ENCODE measurements at places on chromosomes 2 and 18. TPM values are rescaled to one million over a fixed set of nuclear protein-coding genes. Genes with fewer than 3 reads are reported as not detected.

DNA sequence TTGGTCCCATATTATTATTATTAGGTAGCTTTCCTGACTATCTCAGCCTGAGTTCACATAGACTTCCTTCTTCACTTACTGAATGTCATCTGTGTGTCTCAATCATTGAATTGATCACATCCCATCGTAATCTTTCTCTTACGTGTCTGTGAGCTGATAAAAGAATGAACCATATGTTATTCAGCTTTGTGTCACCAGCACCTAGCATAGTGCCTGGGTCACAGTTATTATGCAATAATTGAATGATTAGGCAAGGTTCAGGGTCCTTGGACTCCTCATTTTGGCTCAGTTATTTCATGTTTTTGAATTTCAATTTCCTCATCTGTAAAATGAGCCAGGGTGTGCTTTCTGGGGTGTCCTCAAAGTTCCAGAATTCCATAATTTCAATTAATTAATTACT, 107.2 kb downstream of the ZEB2 start:
- no peaks in the 10 kb centered on the region for H3K36me3 ChIP-seq
- H3K27ac ChIP-seq: peak overlapping the region; percentile 26
- no peak overlapping the region for H3K4me3 ChIP-seq

LINC00305 gene
- total RNA-seq: not detected

DNA sequence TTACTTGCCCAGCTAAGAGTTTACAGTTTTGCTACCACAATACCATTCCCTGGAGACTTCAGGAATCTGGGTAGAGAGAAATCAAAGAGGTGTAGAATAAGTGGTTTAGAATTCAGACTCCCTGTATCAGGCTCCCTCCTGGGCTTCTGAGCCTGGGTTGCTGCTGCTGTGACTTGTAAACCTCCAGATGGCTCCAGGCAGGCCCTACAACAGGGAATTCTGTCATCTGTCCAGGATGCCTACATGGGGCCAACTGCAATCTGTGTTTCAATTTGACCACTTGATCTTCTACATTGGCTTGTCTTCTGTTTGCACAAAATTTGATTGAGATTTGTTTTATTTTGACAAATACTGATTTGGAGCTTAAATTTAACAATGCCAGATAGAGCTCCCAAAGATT, 183.9 kb downstream of the RAD51AP2 start:
- H3K27ac ChIP-seq: no peak overlapping the region
- no peaks in the 10 kb centered on the region for H3K36me3 ChIP-seq
- H3K4me1 ChIP-seq: no peaks in the 10 kb centered on the region
- no peak for DNase-seq
- no peaks in the 10 kb centered on the region for H3K27me3 ChIP-seq

CUL3 gene
- total RNA-seq: 63.4 TPM

GRCh38 chr2:126344493-126344892, 311.5 kb upstream of the GYPC start:
- no peaks in the 10 kb centered on the region for H3K36me3 ChIP-seq
- H3K4me1 ChIP-seq: no peaks in the 10 kb centered on the region
- no peaks in the 10 kb centered on the region for H3K27me3 ChIP-seq
- H3K27ac ChIP-seq: no peak overlapping the region
- no peak overlapping the region for H3K4me3 ChIP-seq
- no peak for DNase-seq

TNFRSF11A gene
- 0.66 TPM for total RNA-seq

GRCh38 chr18:31970617-31971016, 27.7 kb upstream of the TRAPPC8 start:
- no peak for DNase-seq
- H3K4me3 ChIP-seq: no peak overlapping the region
- no peak overlapping the region for H3K27ac ChIP-seq
- no peaks in the 10 kb centered on the region for H3K27me3 ChIP-seq
- H3K36me3 ChIP-seq: no peaks in the 10 kb centered on the region

DNA sequence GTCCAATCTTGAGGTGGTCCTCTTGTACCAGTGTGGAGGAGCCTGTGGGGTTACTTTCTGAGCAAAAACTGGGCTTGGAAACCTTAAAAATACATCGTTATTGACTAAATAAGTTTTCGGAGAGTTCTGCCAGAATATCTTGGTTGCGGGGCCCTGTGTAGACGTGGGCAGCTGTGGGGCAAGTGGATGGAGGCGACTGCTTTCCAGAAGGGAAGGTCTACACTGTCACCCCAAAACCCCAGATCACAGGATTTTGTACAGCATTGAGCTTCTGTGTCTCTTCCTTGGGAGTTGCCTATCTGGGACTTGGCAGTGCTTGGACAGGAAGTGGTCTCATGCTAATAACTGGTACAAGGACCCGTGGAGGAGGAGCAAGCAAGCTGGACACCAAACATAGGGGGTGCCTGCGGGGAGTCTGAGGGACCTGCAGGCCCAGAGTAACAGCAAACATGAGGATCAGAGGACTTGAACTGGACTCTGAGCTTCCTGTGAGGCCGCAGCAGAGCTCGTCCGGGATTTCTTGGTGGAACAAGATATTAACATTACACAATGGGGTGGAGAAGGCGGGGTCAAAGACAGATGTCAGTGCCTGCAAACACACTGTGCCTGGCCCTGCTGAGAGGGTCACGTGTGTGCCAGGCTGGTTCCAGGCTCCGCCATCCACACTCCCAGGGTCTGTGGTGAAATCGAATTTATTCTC, 48.0 kb upstream of the CTLA4 start:
- no peaks in the 10 kb centered on the region for H3K4me1 ChIP-seq
- H3K27ac ChIP-seq: no peak overlapping the region
- H3K36me3 ChIP-seq: no peaks in the 10 kb centered on the region
- no peak for DNase-seq
- H3K4me3 ChIP-seq: no peak overlapping the region

ZAP70 gene
- not detected for total RNA-seq

INHBB gene
- total RNA-seq: not detected

DNA sequence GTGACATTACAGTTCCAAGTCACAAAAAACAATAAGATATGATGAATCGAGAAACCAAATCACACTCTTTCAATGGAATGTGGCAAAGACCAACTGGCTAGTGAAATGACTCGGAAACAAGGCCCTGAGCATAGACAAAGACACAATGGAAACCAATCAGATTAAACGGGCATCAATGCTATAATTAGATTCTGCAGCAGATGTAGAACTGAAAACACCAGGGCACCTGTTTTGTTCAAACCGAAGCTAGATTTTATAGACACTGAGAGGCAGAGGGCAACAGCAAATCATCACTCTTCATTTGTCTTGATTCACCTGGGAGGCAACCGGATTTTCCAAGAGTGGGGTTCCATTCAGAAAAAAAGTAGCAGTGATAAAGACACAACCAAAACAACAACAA, 92.8 kb upstream of the BARD1 start:
- H3K27ac ChIP-seq: no peak overlapping the region
- H3K4me1 ChIP-seq: no peaks in the 10 kb centered on the region
- H3K36me3 ChIP-seq: no peaks in the 10 kb centered on the region
- H3K4me3 ChIP-seq: no peak overlapping the region
- H3K27me3 ChIP-seq: no peaks in the 10 kb centered on the region

DNMT3A gene
- 16.9 TPM for total RNA-seq

DNA sequence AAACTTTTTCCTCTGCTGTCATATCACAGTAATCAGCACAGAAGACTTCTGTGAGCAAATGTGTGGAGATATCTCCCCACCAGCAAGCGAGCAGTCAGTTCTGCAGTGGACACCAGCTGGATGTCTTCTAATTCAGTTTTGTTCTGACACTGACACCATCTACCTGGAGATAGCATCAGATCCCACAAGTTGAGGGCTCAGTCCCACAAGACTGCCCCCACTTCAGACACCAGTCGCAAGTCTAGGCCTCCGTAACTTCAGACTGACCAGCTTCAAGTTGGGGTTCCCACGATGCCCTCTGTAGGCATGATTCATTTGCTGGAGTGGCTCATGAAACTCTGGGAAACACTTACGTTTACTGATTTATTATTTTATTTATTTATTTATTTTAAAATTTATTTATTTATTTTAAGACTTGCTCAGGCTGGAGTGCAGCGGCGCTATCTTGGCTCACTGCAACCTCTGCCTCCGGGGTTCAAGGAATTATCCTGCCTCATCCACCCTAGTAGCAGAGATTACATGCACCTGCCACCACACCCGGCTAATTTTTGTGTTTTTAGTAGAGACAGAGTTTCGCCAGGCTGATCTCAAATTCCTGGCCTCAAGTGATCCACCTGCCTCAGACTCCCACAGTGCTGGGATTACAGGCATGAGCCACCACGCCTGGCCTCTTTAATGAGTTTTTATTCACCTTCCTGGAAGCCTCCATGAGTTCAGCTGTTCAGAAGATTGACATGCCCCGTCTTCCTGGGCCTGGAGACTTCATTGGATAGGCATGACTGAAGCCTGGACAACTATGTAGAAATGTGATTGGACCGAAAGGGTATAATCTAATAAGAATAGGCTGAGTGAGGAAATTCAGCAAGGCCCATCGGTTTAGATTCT, 55.7 kb downstream of the PAPOLG start:
- H3K27me3 ChIP-seq: peaks cover 7% of the 10 kb centered on the region
- H3K27ac ChIP-seq: no peak overlapping the region
- no peak overlapping the region for H3K4me3 ChIP-seq
- no peaks in the 10 kb centered on the region for H3K36me3 ChIP-seq
- DNase-seq: no peak

DNA sequence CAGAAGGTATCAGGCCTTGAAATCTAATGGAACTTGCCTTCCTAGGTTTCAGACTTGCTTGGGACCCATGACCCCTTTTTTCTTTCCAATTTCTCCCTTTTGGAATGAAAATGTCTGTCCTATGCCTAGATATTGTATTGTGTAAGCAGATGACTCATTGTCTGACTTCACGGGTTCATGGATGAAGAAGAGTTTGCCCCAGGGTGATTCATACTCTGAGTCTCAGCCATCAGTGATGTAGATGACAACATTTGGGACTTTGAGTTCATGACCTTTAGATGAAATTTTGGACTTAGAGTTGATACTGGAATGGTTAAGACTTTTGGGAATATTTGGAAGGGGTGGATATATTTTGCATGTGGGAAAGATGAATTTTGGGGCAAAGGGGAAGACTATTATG, 11.2 kb upstream of the SCYGR5 start:
- no peak overlapping the region for H3K27ac ChIP-seq
- no peaks in the 10 kb centered on the region for H3K27me3 ChIP-seq
- DNase-seq: peak; percentile 93
- no peaks in the 10 kb centered on the region for H3K36me3 ChIP-seq
- H3K4me1 ChIP-seq: peaks cover 4% of the 10 kb centered on the region

SFXN5 gene
- total RNA-seq: 13.9 TPM

KCNK3 gene
- 0.26 TPM for total RNA-seq

DNA sequence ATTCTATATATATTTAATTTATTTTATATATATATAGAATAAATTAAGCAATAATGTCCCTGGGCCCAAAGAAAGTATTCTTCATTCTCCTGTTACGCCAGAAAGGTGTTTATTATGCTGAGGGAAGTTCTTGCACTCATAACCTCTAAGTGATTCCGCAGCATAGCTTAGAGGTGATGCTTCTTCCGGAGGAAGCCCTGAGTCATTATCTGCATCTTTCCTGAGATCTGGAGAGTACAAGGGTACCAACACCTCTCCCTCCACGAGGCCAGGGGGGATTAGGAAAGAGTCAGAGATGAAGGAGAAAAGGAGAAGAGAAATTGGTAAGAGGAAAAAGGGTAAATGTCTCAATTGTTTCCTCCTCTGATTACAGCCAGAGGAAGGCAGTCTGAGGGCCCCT, 43.1 kb upstream of the RTN4 start:
- peaks cover 17% of the 10 kb centered on the region for H3K4me1 ChIP-seq
- H3K27me3 ChIP-seq: no peaks in the 10 kb centered on the region
- H3K4me3 ChIP-seq: no peak overlapping the region
- DNase-seq: peak; percentile 91
- no peak overlapping the region for H3K27ac ChIP-seq

PAX3 gene
- total RNA-seq: not detected

DNA sequence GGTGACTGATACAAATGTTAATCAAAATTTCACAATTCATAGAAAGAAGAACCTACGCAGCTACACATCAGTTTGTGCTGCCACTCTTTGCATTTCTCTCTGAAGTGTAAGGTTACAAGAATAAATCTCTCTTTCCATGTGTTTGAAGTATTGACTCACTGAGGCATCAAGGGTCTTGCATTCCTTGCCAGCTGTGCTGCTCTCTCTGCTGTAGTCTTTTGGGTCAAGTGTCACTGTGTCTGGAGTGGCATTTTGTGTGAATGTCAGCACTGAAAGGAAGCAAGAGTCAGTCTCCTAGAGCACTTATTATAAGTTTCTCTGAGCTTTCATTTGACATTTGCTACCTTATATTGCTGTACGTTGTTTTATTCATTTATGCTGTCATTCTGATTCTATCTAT, 1696.1 kb upstream of the LRRTM1 start:
- no peaks in the 10 kb centered on the region for H3K36me3 ChIP-seq
- no peak for DNase-seq
- H3K4me1 ChIP-seq: no peaks in the 10 kb centered on the region
- H3K27ac ChIP-seq: no peak overlapping the region

ASB1 gene
- total RNA-seq: 18.2 TPM

TDRD15 gene
- total RNA-seq: not detected

- peak; percentile 39 for DNase-seq
- no peaks in the 10 kb centered on the region for H3K27me3 ChIP-seq
- H3K27ac ChIP-seq: no peak overlapping the region
- no peaks in the 10 kb centered on the region for H3K36me3 ChIP-seq
- H3K4me3 ChIP-seq: no peak overlapping the region
These were observed 22.6 kb upstream of the FZD5 start for GRCh38 chr2:207792244-207792785.

- no peaks in the 10 kb centered on the region for H3K36me3 ChIP-seq
- DNase-seq: peak; percentile 41
- peak overlapping the region; percentile 30 for H3K27ac ChIP-seq
- H3K4me1 ChIP-seq: peaks cover 30% of the 10 kb centered on the region
- H3K4me3 ChIP-seq: no peak overlapping the region
These were observed 24.5 kb upstream of the CD28 start for GRCh38 chr2:203681978-203682377.

- no peak for DNase-seq
- no peak overlapping the region for H3K4me3 ChIP-seq
- no peaks in the 10 kb centered on the region for H3K27me3 ChIP-seq
These were observed 431.5 kb downstream of the RNF144A start for GRCh38 chr2:7348761-7349160.

GRCh38 chr18:54043484-54044251, 180.8 kb downstream of the MBD2 start:
- no peaks in the 10 kb centered on the region for H3K27me3 ChIP-seq
- DNase-seq: no peak
- H3K4me1 ChIP-seq: no peaks in the 10 kb centered on the region
- H3K4me3 ChIP-seq: no peak overlapping the region

DNA sequence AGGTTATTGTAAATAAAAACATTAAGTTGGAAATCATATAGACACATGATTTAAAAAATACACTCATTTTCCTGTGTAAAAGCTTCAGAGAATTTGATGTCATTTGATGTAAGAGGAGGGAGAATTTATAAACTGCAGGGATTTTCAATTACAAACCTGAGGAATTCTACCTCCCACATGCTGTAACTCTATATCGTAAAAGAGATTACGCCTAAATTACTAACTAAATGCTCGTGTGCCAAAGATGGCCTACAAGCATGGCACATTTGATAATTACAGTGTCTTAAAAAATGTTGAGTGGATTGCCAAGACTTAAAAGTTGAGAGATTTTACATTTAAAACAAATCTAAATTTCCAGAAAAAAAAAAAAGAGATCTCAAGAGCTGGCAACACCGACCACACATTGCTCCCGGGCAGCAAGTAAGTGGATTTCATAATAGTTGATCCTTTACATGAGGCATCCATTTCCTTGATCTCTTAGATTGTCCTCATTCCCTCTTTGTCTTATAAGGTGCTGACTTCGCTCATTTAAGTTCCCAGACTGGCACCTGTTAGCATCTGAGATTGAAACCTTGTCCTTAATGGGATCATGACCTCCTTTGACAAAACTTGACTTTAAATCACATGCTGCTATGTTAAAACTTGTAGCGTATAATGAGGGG, 840.3 kb upstream of the ZEB2 start:
- no peaks in the 10 kb centered on the region for H3K4me1 ChIP-seq
- H3K27ac ChIP-seq: no peak overlapping the region
- H3K36me3 ChIP-seq: no peaks in the 10 kb centered on the region
- DNase-seq: no peak
- H3K27me3 ChIP-seq: no peaks in the 10 kb centered on the region

All from fibroblast of lung (primary cell).